ENCODE measurements at places on chromosomes 5 and 9. TPM values are rescaled to one million over a fixed set of nuclear protein-coding genes. Genes with fewer than 3 reads are reported as not detected.

GRCh38 chr5:59842999-59843398 is 50.5 kb downstream of the PDE4D start:
- DNase-seq: peak; percentile 59

DNA sequence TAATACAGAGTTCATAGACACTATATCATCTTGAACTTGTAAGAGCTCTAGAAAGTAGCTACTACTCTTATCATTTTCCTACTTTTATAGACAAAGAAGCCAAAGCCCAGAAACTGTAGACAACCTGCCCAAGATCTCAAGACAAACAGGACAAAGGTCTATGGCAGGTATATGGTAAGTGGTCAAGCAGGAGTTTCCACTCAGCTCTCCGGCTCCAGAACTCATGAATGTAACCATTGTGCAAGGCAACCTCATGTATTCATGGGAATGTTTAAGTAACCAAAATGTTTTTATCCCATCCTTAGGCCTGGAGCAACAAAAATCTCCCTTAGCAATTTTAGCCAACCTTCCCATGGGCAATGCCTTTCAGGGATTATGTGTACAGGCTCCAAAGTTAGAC is 163.4 kb upstream of the PUM3 start:
- DNase-seq: no peak

DNA sequence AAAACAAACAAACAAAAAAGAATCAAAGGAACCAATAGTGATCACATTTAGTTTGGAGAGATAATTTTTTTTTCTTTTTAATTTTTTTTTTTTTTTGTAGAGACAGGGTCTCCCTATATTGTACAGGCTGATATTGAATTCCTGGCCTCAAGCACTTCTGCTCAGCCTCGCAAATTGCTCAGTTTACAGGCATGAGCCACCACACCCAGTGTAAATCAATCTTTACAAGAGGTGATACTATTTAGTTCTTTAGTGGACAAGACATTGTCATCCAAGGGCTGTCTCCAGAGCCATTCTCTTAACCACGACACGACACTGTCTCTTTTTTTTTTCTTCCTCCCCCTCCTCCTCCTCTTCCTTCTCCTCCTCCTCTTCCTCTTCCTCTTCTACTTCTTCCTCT is 29.6 kb downstream of the ERAP2 start:
- DNase-seq: no peak

DNA sequence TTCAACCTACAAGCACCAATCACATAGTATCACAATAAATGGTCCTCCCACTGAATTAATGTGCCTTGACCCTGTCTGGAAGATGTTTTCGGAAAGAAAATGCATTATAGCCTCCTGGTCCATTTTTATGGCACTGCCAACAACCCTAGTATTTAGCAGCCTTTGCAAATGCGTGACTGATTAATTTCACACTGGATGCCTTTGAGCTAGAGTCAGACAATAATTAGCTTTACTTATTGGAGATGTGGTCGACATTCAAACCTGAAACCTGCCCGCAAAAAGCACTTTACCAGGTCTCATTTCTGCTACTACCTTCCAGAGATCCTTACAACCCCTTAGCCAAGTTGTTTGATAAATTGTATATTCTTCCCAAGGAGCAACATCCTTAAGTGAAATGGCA is 119.3 kb upstream of the DPYSL3 start:
- DNase-seq: no peak

DNA sequence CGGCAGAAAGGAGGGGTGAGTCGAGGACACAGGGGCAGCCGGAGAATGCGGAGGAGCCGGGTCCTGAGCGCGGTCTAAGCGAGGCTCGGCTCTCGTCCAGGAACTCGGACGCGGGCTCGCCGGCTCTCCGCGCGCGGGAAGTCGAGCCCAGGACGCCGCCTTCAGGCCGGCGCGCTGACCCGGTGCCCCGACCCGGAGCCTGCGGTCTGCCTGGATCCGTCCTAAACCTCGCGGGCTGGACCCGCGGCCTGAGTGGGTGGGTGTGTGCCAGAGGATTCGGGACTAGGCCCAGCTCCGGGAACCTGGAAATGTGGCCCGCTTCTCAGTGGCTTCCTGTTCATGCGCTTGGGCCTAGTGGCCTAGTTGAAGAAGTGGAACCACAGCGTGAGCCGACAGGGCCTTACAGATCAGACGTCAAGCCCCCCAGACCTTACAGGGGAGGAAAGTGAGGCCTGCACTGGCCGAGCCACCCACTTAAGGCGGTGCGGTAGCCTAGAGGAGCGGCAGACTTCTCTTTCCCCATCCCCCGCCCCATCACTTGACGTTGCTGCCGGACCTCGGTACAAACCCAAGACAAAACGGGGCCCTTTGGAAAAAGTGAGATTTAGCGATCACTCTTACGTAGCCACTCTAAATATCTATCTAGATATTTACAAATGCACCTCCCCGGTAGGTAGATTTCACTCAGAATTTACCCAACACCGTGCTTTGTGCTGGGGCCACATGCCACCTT is 1.2 kb downstream of the CDKN2B-AS1 start:
- peak; percentile 55 for DNase-seq

DNA sequence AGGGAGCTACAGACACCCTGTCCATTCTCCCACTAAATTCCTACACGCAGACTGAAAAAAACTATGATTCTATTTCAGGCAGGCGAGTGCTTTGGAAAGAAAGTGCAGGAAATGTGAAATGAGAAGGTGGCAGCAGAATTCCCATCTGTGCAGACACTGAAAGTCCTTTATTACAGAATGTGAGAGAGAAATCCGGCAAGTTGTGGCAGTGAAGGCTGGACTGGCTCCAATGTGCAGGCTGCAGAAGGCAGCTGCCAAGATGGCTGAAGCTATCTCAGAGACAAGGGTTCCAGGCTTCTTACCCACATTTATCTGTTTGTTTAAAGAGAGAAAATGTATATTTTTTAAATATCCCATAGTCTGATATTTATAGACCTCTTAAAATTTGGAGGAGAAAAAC is 161.8 kb upstream of the VLDLR start:
- no peak for DNase-seq

GRCh38 chr9:125431012-125431305 is 169.3 kb downstream of the GAPVD1 start:
- no peak for DNase-seq

The PPIC gene
- polyA plus RNA-seq: 38.8 TPM
